H1 (cell line): ENCODE measurements at places on chromosomes 3 and 15. TPM values are rescaled to one million over a fixed set of nuclear protein-coding genes. Genes with fewer than 3 reads are reported as not detected.
A peak's percentile ranks its signal among the peaks of the same experiment; 100 is the strongest.

- DNase-seq, result no peak
These were observed 223.5 kb downstream of the NAALADL2 start for GRCh38 chr3:175082631-175083030.

GRCh38 chr15:63601026-63601703, 4.0 kb downstream of the FBXL22 start:
- peak; percentile 65 for DNase-seq

DNA sequence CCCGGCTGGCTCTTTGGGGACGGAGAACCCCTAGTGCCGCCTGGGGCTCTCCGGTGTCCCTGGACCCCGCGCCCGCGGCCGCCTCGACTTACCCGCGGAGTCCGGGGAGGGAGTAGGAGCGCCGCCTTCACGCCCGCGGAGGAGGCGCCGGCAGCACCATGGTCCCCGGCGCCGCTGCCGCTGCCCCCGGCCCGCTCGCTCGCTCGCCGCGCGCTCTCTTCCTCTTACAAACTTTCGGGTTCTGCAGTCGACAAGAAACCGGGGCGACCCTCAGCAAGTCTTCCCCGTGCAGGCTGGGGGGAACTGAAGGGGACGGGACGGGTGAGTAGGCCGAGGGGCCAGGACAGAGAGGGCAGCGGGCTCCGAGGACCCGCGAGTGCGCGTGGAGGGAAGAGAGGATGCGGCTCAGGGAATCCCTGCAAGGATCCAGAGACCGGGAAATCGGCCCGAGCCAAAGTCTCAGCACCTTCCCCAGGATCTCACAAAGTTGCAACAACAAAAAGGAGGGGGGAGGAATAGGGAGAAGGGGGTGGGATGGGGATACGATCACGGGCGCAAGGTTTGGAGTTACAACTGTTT, 2.0 kb downstream of the FOXP1 start:
- no peak for DNase-seq

Gene INKA1
- 4.7 and 4.8 TPM in 2 replicates for polyA plus RNA-seq

Gene SUMF1
- 15.0 and 15.1 TPM in 2 replicates for polyA plus RNA-seq

Gene PLCH1
- polyA plus RNA-seq, result 5.0 and 5.8 TPM in 2 replicates
